Stimulated activated CD8-positive, alpha-beta memory T cell treated with anti-CD3 and anti-CD28 coated beads, Interleukin-4, amount 100 ng/mL, for 4 hours (primary cell): ENCODE measurements at places on chromosomes 11 and 22.

- no peak for DNase-seq
These were observed 401.7 kb downstream of the TENM4 start for GRCh38 chr11:79039122-79039521.

DNA sequence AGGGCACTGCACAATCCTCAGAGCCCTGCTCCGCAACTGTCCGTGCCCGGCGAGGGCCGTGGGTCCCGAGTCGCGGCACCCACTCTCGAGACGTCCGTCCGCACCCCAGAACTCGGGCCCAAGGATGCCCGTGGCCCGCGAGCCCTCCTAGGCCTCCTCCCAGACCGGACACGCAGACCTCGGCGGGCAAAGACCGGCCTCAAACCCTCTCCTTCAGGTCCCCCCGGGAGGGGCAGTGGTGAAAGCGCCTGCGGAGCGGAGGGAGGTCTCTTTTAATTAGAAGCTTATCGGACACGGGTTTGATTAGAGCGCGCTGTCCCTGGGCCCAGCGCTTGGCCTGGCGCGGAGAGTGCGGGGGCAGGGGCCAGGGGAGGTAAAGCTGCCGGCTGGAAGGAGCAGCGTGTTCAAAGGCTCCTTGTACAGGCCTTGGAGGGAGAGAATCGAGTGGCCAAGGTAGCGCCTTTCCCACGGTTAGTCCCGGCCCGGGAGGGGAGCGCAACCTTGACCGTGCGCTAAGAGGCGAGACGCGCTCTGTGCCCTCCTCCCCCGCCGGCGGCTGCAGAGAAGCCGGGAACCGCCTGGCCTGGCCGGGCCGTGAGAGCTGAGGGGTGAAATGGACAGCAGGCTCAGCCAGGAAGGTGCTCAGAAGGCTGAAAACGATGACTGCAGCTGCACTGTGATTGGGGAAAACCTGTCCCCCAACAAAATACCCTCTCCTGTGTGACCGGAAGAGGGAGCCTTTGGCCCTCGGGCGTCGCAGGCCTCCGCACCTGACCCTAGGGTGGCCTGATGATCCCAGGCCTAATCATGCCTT lies 4.6 kb downstream of the WT1 start:
- no peak for DNase-seq

DNA sequence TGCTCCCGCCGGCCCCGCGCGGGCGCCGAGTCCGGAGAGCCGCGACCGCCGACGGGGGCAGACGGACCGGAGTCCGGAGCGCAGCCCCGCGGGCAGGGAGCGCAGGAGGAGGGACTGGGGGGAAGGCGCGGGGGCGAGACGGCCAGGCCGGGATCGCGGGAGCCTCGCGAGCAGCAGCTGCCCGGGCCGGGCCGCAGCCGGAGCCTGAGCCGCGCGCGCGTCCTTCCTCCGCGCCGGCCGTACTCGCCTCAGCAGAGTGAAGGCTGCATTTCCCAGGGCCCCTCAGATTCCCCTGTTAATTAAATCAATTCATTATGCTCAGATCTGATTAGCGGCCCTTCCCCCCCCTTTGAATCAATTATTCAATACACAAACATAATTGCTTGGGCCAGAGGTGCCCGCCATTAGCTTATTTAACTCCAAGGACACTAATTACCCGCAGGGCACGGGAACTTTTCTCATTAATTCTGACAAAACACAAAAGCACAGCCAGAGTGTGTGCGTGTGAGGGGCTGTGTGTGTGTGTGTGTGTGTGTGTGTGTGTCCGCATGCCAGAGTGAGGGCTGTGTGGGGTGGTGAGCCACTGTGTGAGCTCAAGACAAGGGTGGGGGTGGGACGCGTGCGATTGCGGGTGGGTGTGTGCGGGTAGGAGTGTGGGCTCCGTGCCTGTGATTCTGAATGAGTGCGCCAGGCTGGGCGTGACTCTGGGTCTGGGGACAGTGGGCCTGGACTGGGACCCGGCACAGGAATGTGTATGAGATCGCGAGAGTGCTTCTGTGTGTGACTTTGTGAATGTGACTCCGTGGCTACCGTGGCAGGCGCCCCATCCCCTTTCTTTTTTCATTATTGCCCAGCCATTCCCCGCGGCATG lies 5.1 kb upstream of the LMO1 start:
- no peak for DNase-seq

- DNase-seq = no peak
These were observed 48.2 kb downstream of the LRFN4 start for GRCh38 chr11:66904981-66905521.

DNA sequence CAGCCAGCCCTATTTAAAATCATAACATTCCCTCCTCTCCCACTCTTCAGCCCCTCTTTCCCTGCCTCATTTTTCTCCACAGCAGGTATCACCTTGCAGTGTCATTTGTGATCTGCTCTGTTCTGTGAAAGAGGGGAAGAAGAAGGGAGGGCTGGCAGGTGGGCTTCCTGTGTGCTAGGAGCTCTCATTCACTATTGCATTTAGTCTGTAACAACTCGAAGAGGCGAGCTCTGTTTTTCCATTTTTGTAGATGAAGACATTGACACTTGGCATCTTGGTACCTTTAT lies 52.1 kb upstream of the CRYBB3 start:
- no peak for DNase-seq

GRCh38 chr11:128346804-128347203 lies 240.6 kb downstream of the ETS1 start:
- no peak for DNase-seq

DNA sequence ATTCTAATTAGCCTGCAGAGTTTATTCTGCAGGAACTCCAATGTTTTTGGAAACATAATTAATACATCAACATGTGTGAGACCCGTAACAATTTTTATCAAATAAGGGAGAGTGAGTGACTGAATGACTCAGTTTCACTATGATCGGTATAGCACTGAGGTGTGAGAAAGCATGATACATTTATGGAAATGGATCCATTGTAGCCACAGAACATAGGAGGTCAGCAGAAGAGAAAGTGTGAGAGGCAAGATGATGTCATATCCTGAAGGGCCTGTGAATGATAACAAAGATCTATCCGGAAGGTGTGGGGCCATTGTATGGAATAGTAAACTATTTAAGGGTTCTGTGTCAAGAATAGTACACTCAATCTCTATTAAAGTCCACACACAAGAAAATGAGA lies 1406.1 kb upstream of the TENM4 start:
- DNase-seq = no peak

GRCh38 chr11:58998480-58999290 lies 59.4 kb downstream of the GLYATL1 start:
- DNase-seq = no peak

DNA sequence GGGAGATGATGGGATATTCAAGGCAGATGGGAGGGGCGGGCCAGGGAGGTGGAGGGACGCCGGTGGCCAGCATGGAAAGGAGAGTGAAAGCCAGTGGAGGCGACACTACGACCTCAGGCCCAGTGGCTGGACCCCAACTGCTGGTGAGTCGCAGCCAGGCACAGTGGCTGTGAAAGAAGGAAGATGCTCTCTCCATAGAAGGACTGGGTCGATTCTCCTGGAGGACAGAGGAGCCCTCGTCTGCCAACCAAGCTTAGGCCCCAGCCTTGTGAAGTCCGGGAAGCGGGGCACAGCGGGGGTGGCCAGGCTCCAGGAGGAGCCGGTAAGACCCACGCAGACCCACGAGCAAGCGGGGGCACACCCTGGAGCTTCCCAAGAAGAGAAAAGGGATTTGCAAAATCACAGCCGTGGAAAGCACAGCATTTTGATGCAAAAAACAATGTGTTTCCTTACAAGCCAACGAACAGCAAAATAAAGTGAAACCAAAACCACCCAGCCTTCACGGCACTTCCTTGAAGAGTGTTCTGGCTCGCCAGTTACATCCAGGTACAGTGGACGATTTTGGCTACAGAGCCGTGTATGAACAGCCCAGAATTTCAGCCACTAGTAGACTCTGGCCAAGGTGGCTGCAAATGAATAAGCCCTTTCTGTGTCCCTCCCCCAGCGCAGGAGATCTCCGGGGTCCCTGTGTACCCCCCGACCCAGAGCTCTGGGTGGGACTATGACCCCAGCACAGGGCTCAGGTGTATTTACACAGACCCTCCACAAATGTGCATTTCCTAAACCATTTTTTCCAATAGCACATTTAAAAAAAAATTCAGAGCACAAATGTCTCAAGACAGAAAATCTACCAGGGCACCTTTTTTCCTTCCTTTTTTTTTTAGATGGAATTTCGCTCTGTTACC lies 96.9 kb downstream of the TRMU start:
- no peak for DNase-seq

- no peak for DNase-seq
These were observed 1.4 kb upstream of the MTA2 start for GRCh38 chr11:62603072-62603408.

DNA sequence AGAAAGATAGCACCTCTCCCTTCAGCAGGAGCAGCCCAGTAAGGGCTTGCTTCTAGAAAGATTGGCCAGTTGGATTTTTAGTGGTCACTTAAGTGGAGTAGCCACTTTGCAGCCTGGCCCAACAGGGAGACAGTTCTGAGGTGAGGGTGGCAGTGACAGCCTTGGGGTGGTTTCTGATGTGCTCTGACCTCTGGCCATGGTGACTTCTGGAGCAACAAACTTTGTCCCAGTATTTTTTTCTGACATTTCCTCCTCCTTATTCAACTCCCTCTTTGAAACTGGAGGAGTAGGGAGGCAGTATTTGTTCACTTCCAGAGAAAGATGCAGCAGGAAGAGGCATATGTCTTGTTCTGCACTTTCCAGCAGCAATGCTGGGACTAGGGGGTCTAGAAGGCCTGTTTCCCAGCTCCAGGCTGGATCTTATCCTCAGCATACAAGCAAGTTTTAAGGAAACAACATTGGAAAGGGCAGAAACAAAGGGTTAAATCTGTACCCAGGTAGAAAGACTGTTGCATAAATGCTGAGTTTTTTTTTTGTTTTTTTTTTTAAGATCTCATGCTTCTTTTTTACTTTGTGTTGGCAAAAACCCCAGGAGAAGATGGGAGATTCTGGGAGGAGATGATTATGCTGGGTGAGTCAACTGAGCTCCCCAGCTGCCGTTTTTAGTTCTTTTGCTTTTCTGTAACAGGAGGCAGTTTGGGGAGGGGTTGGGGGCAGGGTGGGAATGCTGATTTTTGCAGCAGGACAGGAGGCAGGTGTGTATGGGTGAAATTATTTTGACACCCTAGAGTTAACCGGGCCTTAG lies 37.2 kb downstream of the RCOR2 start:
- DNase-seq = no peak

DNA sequence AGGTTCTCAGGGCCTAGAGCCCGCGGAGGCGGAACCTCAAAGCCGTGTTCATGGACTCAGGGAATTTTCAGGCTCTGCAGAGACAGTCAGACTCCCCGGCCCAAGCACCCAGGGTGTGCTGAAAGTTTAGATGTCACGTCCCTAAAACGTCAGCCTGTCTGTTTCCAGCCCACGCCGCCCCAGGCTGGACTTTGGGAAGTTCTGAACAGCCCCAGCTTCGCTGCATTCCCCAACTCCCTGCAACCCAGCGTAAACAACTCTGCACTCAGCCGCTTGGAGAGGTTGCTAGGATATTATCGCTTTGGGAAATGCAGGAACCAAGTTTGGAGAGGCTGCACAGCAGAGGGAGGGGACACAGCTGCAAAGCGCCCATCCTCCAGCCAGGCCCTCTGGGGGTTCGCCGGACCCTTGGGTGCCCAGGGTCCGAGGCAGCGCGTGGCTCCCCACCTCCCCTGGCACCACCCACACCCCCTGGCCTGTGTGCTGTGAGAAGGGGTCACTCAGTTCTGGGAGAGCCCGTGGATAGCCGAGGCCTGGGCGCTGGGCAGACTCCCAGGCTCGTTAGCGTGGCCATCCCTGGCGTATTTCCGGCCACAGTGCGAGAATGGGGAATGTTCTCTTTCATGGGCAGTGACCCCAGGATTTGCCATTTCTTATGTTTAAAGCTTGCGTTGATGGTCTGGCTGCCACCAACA lies 120.5 kb upstream of the FGF3 start:
- DNase-seq = no peak

DNA sequence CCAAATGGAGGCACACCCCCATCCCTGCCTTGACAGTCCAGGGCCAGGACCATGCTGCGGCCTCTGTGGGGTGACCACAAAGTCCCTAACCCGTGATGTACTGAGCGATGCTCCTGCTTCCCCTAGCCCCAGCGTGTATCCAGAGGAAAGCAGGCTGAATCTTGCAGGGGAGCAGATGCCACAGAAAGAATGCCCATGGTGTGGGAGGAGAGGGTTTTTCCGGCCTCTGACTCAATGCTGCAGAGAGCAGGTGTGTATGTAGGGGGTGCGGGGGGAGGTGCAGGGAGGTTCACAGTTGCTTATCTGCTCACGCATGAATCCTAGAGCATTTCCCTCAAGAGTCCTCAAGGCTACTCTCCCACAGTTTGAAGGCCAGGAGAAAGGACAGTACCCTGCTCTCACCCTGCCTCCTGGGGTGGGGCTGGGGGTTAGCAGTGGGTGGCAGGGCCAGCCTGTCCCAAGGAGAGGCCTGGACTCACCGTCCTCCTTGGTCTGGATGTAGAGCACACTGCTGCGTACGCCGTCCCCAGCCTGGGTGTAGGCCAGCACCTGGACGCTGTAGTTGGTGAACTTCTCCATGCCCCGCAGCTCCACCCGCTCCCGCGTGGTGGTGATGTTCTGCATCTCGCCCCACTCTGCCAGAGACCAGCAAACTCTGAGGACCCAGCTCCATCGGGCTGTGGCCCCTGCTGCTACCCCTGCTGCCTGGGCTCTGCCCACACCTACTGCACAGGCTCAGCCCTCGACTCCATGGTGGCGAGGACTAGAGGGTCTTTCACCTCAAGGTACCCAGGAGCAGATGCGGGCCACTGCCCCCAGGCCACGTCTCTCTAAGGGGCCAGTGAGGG lies 130.8 kb downstream of the CEP164 start:
- no peak for DNase-seq

DNA sequence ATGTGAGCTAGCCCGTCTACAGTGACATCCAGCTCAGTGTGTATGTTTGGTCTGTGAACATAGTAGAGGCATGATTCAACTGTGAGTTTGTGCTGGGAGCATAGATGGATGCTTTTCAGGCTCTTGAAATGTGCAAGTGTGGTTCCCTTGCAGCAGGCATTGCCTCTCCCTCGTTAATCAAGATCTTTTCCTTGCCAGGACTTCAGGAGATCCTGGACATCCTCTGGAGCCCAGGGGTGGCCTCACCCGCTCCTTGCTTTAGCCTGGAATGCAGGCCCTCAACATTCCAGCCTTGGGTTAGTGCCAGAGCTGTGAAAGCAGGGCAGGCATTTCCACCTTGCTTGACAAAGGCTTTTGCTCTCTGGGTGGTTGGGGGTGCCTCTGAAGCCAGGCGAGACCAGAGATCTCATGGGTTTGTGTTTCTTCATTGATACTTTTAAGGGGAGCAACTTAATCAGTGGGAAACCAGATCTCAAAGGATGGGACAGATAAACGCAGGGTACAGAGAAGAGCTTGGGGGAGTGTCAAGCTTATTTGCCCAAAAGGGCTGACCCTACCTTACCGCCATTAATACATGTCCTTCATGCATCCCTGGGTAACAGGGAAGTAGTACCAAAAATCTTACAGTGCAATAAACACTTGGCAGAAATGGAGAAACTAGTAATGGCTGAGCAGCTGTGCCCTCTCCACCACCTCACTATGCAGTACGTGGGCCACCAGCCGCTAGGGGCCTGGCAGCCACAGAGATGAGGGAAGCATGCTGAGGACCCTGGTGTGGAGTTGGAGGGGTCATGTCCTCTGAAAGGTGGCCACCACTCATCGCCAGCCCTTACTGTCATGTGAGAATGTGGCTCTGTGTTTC lies 72.1 kb downstream of the PTPRJ start:
- DNase-seq = no peak
